Activated T-cell treated with anti-CD3 and anti-CD28 coated beads, Interleukin-2, amount 50 U/mL, for 24 hours (primary cell): ENCODE measurements at places on chromosomes 13 and 19.

GRCh38 chr19:48461982-48462655 lies 6.7 kb downstream of the KCNJ14 start:
- DNase-seq, result no peak

- DNase-seq, result no peak
Measured at GRCh38 chr19:38731654-38732301, 12.5 kb downstream of the CAPN12 start.

DNA sequence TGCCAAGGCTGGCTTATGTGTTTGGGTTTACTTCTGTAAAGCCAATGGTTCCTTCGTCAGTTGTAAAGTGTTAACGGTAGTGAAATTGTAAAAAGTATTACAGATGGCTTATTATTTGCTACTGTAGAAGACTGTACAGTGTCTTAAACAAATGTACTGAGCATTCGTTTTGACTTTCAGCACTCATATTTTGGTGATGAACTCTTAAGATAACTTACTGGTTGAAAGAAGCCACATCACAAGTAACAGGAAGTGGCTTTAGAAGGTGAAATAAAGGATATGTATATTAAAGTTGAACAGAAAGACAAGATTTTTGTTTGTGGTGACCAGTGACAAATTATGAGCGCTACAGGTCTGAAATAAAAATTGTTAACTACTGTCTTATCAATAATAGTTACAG lies 64.2 kb downstream of the URI1 start:
- DNase-seq, result no peak

DNA sequence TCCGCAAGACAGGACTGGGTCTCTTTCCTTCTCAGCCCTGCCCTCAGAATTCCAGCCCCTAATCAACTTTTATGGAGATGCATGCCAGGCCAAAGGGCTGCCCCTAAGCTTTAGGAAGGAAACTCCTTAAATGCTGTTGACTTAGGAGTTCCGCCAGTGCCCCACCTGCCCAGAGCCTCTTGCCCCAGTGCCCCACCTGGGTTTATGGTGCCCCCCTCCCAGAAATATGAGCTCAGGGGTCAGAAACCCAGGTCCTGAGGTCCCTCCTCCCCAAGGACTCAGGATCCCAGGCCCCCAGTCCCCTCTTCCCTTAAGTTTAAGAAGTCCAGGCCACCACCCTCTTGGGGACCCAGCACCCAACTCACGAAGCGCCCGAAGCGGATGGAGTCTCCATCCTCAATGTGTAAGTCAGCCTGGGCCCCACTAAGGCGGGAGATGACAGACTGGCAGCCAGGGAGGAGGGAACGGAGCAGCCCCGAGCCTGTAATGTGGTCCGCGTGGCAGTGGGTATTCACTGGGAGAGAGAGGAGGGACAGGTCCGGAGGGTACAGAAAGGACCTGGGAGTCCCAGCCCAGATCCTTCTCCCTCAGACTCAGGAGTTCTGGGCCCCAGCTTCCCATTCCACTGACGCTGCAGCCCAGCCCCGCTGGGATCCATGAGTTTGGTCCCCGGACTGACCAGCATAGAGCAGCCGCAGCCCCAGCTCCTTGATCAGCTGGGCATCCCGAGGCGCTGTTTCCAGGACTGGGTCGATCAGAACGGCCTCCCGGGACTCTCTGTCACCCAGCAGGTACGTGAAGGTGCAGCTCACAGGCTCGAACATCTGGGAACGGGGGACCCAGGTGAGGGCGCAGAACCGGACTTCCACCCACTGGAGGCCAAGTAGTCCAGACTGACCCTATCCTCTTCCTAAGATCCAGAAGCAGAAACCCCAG lies 897 bp downstream of the ETHE1 start:
- peak; percentile 56 for DNase-seq

- DNase-seq, result no peak
Measured at GRCh38 chr13:97407540-97407939, 26.4 kb upstream of the RAP2A start.

GRCh38 chr13:109995578-109995977 lies 209.2 kb upstream of the IRS2 start:
- no peak for DNase-seq

- DNase-seq, result no peak
Measured at GRCh38 chr19:47417746-47418691, 1.3 kb downstream of the MEIS3 start.

DNA sequence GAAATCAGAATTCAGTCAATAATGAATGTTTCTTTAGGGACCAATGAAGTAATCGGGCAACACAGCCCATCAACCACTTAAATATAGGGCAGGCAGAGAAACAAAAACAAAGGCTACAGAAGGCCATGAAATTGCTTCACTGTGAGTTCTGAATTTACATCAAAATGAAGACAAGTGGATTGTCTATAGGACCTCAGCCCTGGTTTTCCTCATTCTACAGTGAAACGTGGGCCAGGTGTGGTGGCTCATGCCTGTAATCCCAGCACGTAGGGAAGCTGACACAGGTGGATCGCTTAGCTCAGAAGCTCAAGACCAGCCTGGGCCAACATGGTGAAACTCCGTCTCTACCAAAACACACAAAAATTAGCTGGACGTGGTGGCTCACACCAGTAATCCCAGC lies 416.0 kb downstream of the KLF12 start:
- no peak for DNase-seq

GRCh38 chr13:77067519-77067918 lies 40.6 kb upstream of the FBXL3 start:
- no peak for DNase-seq

- no peak for DNase-seq
Measured at GRCh38 chr13:71360041-71360440, 507.0 kb downstream of the DACH1 start.

DNA sequence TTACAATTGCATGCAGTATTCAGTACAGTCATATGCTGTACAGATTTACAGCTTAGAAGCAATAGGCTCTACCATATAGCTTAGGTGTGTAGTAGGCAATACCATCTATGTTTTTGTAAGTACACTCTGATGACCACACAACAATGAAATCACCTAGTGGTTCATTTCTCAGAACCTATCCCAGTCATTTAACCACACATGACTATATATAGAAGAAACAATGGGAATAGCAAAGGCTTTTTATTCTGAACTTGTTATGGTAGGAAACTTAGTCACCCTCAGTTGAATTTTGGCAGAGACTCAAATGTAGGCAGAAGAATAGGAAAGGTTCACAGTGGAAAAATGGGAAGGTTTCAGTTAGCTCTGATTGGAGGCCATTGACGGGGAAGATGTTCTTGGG lies 1075.1 kb upstream of the MIR17HG start:
- DNase-seq, result no peak

DNA sequence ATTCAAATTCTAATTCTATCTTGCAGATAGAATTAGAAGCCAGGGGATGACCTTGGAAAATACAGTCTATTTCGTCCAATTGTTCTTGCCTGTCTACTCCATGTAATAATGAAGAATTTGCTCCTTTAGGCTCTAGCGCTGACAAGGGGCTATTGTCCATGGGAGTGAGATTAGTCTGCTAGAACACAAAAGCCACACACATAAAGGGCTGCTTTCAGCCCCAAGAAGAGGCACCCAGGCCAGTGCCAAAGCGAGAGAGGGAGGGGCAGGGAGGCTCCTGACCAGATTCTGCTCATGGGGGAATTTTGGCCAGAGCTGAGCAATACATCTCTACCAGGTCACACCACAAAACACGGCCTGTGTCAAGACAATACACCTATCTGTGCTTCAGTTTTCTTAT lies 1306.9 kb downstream of the UQCRFS1 start:
- DNase-seq, result no peak

GRCh38 chr19:47514151-47514868 lies 553 bp downstream of the NAPA start:
- no peak for DNase-seq

- no peak for DNase-seq
Measured at GRCh38 chr19:50768277-50768676, 2.0 kb upstream of the GPR32 start.

- DNase-seq, result no peak
Measured at GRCh38 chr13:112638157-112638750, 50.3 kb upstream of the TUBGCP3 start.

DNA sequence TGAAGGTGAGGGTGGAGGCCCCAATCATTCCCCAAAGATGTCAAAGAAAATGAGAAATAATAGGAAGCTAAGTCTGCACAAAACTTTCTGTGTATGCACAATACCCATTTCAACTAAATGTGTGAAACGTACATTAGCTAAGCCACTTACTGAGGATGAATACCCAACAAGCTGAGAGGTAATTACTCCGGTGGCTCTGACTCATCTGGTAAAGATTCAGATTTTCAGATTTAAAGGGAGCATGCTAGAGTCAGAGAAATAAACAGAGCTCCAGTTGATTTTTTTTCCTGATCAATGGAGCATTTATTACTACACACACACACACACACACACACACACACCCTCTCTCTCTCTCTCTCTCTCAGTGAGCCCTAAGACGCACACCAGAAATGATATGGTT lies 194.8 kb upstream of the ARGLU1 start:
- DNase-seq, result no peak

GRCh38 chr19:4415352-4415751 lies 12.9 kb downstream of the CHAF1A start:
- DNase-seq, result no peak

DNA sequence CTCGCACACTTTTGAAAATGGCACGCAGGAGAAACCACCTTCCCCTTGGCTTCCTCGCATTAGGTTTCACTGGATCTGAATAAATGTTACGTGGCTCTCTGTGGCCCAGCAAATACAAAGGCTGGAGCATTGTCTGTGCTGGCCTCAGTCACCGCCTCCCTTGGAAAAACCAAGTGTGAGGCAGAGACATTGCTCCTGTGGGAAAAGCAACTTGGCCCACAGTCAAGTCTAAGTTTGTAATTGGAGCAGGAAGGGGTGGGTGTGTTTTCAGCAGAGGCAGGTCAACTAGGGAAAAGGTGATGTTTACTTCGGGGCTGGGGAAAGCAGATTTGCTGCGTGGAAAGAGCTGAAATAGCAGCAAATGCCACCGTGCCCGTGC lies 101.6 kb downstream of the IRS2 start:
- DNase-seq, result no peak

DNA sequence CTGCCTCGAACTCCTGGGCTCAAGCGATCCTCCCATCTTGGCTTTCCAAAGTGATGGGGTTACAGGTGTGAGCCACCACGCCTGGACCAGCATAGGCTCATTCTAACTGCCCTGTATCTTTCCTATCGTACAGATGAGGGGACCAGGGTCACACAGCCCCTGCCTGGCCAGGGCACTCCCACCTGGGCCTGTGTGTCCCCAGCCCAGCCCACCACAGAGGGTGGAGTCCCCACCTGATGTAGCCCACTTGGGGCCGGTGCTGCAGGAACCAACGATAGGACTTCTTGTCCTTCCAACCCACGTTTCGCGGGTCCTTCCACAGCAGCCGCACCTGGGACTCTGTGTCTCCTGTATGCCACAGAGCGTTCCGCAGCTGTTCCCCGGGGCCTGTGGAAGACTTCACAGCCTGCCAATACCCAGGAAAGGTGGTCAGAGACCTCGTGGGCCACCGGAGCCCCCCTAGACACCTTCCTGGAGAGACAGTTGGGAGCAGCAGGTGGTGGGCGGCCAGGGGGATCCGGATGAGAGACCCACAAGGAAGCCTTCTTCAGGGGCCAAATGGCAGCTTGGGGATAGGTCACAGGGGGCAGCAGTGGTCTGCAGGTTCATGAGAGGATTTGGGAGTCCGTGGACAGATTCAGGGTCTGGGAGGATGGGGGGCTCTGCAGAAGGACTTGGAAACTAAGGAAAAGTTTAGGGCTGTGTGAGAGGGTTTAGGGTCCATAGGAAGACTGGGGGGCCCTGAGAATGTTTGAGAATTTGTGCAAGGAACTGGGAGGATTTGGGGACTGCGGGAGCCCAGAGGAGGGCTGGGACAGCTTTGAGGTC lies 6.9 kb downstream of the COMP start:
- no peak for DNase-seq

DNA sequence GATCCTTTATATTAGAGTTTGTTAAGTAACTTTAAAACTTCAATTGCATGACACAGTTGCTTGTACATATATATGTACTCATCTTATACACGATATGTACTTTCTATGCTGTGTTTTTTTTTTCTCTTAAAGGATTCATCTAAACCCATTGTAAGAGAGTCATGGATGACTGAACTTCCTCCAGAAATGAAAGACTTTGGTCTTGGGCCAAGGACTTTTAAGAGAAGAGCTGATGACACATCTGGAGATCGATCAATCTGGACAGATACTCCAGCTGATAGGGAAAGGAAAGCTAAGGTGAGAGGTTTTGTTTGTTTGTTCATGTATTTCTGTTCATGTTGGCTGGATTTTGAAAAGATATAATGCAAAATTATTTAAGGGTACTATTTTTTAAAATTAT lies 26.0 kb downstream of the GPALPP1 start:
- no peak for DNase-seq

DNA sequence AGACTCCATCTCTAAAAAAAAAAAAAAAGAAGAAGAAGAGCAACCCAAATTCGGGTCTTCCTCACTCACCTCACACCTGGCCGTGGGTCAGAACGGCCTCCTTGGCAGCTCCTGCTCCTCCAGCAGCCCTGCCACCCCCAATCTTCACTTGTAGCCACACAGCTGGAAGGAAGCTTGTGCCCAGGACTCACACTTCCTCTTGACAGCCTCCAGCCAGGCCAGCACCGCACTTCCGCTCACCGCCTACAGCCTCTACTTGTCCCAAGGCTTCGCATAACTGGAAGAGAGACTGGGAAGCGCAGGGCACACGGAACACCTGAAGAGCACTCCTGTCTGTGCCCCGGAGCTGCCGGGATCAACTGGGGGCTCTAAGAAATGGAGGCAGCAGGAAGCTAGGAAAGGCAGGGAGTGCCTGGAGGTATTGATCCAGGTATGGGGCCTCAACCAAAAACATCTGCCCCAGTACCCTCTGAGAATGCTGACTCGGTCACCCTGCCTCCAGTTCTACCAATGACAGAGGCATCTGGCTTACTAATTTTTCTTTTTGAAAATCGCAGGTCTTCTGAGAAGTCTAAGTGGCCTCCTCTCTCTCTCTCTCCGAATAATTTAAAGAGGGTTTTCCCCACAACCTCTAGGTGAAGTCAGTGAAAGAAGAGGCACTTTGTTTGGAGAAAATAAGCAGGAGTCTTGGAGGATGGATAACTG lies 31.1 kb upstream of the ATP12A start:
- no peak for DNase-seq

- no peak for DNase-seq
Measured at GRCh38 chr13:39335721-39336120, 267.3 kb downstream of the LHFPL6 start.

- no peak for DNase-seq
Measured at GRCh38 chr13:48571126-48571913, 38.4 kb upstream of the RCBTB2 start.

GRCh38 chr19:34343751-34344150 lies 21.2 kb upstream of the GPI start:
- no peak for DNase-seq

- no peak for DNase-seq
Measured at GRCh38 chr13:72151241-72151640, 284.2 kb upstream of the DACH1 start.

DNA sequence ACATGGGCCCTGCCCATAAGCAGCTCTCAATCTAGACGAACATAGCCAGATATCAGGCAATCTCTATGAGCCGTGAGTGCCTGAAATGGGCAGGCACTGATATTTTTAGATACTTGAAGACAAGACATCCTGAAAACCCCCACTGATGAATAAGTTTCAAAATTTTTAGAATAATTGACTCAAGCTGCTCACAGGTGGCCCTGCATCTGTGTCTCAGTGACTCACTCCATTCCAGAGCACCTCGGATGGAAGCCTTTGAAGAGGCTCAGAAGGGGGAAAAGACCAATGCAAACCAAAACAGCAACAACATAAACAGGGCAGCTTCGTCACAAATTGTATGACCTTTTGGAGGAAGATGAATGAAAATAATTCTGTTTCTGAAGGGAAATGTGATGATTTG lies 42.8 kb upstream of the SLC46A3 start:
- DNase-seq, result no peak
